ENCODE measurements at places on chromosomes 4 and X.

- no peak for DNase-seq
These were observed 138.8 kb upstream of the MSX1 start for GRCh38 chr4:4720646-4721045.

DNA sequence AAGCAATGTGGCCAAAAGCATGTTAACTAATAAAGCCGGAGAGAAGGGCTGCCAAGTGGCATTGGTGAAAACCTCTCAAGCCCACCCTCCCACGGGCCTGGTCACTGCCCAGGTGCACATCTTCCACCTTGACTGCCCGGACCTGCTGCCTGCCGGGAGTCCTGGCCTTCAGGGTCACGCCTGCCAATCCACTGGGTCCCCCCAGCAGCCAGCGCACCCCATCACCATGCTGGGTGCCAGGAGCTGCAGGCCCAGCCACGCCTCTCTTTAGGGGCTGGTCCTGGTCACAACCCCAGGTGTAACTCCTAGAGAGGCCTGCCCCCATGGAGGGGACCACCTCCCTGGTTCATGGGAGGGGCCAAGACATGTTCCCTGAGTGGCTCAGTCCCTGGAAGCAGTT, 66.4 kb downstream of the PSAPL1 start:
- no peak for DNase-seq

GRCh38 chrX:40018041-40018440, 79.7 kb downstream of the BCOR start:
- no peak for DNase-seq

DNA sequence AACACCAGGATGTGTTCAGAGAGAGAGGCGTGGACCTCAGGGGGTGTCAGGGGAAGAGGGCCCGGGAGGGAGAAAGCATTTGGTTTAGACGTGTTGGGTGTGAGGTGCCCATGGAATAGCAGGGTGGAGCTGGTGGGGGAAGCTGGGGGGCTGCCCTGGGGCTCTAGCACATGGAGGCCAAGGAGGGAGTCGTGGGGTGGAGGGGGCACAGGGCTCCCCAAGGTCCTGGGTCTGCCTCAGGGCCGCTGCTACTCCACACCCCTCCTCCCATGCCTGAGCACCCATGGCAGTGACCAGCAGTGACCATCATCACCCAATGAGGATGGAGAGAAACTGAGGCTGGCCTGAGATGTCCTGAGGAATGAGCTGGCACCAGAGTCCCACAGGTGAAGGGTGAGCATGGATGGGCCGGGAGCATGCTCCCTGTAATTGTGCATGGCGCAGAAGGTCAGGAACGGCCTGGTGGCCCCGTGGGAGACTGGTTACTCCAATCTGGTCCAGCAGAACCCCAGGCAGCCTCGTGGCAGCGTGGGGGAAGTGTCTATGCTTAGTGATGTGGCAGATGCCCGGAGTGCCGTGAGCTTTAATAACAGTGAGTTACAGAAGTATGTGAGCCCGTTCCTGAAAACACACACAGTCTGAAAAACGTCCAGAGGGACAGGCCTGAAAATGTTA, 69.4 kb upstream of the GPR78 start:
- no peak for DNase-seq

GRCh38 chr4:154491341-154492271, at the start of gene DCHS2:
DCHS2 (minus strand) TSS chr4:154491799; CDS start chr4:154491355, 444 bp downstream.
- no peak for DNase-seq

GRCh38 chrX:109831326-109831985, 98.4 kb upstream of the ACSL4 start:
- no peak for DNase-seq

DNA sequence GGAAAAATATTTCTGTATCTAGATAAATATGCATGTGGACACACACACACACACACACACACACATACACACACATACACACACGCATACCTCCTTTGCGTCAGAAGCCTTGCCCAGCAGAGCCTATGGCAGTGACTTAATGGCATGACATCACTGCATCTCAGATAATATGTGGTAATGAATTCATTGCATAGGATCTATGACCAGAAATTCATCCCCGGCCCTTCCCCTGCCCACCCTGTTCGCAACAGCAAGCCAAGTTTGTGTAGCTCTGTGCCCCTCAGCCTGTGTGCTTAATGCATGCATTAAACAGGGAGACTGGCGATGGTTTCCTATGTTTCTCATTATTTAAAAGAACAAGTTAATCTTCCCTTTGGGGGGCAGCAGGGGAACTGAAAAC, 120.7 kb downstream of the NKX6-1 start:
- DNase-seq = no peak

DNA sequence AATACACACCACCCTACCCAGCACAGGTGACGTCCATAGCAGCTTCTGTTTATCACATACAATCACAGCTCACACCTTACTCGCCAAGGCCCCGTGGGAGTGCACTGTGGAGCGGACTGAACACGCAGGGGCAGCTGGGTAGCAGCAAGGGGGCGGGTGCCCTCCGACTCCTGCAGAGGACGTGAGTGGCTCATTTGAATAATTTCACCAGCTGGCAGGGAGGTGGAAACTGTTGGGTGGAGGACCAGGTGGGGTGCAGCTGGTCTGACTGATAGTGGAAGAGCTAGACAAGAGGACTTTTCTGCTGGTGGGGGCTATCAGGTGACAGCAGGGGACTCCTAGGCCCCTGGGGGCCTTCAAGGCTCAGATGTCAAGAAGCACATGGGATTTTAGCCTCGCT, 16.3 kb downstream of the MAN2B2 start:
- DNase-seq = no peak

GRCh38 chr4:48138936-48139335, 4.9 kb upstream of the TXK start:
- DNase-seq = no peak

DNA sequence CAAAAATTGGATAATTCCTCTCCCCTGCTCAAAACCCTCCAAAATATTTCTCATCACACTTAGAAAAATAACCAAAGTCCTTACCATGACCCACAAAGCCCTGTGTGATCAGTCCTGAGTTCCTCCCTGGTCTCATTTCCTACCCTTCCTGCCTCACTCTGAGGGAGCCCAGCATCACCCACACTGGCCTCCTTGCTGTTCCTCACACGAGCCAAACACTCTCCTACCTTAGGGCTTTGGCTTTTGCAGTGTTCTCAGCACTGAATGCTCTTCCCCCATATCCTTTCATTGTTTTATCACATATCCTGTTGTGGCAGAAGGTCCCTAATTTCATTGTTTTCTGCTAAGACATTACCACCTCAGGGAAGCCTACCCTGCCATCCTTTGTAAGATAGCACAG, 12.2 kb downstream of the MGAT4D start:
- DNase-seq = no peak

- DNase-seq = no peak
These were observed 23.4 kb upstream of the PPP3CA start for GRCh38 chr4:101370663-101371210.

DNA sequence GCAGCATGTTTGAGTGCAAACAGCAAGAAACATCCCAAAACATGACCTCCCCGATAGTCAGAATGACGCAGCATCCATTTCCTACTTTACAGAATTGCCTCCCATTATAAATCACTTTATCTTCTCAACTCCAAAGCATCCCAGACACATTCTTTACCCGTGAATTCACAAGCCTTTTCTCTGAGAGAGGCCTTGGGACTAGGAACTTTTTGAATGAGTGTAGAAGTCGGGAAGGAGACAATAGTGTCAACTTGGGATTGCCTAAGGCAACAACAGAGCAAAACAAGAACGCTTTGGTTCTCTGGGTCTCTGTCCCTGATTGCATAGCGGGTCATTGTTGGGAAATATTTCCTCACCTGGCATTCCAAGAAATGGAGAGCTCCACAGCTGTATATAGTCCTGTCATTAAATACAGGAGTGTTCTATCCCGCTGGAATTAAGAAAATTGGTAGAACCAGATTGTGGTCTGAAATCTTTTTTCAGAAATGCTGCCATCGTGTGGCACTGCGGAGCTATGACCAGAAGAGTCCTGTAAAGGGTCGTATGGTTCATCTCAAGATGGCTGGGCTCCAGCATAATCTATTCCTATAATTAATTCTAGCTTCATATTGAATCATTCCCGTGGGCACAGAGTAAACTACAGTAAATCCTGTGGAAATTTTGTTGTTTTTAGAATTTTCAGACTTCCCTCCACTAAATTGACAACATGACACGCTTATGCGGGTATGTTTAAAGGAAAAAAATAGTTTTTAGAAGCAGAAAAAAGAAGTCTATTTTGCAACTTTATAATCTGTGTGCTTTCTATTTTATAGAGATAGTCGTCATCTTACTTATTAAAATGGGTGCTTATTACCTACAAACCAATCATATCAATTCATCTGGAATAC, 2.0 kb upstream of the SPP1 start:
- no peak for DNase-seq

- no peak for DNase-seq
These were observed 83.8 kb upstream of the HHIP start for GRCh38 chr4:144562019-144562705.

- no peak for DNase-seq
These were observed 196.6 kb downstream of the PRDM5 start for GRCh38 chr4:120725639-120726580.

DNA sequence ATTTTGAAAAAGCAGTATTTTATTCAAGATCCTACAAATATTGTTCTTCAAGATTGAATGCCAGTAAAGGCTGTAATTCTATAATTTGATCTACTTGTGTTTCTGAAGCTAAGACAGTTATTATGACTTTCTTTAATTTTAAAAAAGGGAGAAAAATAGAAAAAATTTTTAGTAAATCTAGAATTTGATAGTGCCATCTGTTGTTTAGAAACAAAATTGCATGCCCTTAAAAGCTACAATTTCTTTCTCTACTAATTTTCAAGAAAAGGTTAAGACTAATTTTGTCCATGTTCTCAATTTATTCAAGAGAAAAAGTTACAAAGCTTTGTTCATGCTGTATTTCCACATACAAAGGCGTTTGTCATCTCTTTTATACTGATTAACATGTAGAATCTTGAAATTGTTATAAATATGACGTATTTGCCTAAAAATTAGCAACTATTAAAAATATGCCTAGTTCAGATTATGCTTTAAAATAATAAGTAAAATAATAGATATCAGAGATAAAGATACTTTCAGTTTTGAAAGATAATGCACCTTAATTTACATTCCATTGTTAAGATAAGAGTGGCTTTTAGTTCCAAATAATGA, 25.6 kb upstream of the MMRN1 start:
- DNase-seq = no peak

GRCh38 chrX:107673933-107674479, 45.7 kb downstream of the PRPS1 start:
- DNase-seq = no peak

- no peak for DNase-seq
These were observed 43.5 kb upstream of the ZBTB33 start for GRCh38 chrX:120207009-120207605.

GRCh38 chr4:87967193-87967592, 8.3 kb upstream of the SPP1 start:
- DNase-seq = no peak
